ENCODE measurements at places on chromosomes 3 and 15.

DNA sequence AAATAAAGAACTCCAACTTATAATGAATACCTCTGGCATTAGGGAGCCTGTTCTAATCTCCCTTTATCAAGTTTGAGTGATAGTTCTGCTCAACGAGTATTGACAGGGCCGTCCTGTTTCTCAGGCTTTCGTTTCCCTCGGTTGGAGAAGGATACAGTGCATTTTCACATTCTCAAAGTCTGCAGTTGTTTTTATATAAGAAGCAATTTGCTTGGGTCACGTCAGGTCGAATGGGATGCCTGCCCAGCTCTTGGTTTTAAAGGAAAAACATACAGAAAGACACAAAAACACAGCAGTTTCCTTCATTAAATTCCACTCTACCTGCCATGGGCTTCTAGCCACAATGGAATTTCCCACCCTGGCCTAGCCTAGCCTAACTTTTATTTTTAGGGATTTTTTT is 366.3 kb downstream of the TIGIT start:
- DNase-seq = no peak

DNA sequence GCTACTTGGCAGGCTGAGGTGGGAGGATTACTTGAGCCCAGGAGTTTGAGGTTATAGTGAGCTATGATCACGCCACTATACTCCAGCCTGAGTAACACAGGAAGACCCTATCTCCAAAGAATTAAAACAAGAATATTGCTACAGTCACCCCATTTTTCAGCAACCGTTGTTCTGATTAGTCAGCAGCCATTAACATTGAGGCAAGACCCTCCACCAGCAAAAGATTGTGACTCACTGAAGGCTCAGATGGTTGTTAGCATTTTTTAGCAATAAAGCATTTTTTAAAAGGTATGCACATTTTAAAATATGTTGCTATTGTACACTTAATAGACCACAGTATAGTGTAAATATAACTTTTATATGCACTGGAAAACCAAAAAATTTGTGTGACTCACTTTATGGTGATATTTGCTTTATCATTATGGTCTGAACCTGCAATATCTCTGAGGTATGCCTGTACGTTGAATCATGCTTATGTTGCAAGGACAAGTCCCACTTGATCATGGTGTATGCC is 492.6 kb downstream of the SQOR start:
- DNase-seq = no peak

GRCh38 chr3:12972043-12972442 is 101.2 kb downstream of the IQSEC1 start:
- DNase-seq = no peak

DNA sequence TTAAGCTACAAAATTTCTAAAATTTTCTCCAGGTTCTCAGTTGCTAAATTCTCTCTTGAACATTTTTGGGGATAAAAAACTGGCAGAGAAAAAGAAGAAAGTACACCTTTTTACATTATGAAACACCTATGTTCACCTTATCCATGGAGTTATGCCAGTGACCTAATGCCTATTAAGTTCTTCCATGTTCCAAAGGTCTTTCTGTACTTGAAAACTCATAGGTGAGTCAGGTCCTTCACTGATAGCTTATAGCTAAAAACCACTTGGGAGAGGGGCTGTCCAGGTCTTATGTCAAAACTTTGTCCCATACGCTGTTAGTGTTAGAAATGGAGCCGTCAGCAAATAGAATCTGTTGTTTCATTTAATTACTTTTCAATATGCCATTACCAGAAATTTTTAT is 487.5 kb upstream of the TPRG1 start:
- DNase-seq = no peak

GRCh38 chr3:188303286-188303799 is 149.4 kb downstream of the LPP start:
- no peak for DNase-seq

GRCh38 chr3:119019767-119020518 is 14.7 kb downstream of the IGSF11 start:
- no peak for DNase-seq

Data from DMS79 (cell line).